IMR-90 (cell line): ENCODE measurements at places on chromosomes 16 and 17.

DNA sequence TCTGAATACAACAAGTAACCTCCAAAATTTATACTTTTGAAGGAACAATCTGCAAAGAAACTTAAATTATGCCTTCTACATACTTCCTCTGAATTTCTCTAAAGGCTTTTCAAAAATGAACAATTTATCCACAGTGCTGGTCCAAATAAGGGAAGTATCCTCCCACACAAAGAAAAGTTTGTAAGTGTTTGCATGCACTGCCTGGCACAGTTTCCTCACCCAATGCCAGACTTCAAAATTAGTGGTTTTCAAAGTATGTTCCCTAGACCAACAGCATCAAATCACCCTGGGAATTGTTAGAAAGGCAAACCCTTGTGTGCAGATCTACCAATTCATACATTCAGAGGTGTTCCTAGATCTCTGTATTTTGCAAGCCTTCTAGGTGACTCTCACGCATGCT is 82.5 kb downstream of the PCTP start:
- DNase-seq: no peak

GRCh38 chr16:74472010-74472409 is 50.7 kb upstream of the CLEC18B start:
- no peak for DNase-seq

- no peak for DNase-seq
These were observed 31.7 kb downstream of the SOCS1 start for GRCh38 chr16:11224096-11224893.

- no peak for DNase-seq
These were observed 11.6 kb upstream of the CES4A start for GRCh38 chr16:66976746-66977145.

DNA sequence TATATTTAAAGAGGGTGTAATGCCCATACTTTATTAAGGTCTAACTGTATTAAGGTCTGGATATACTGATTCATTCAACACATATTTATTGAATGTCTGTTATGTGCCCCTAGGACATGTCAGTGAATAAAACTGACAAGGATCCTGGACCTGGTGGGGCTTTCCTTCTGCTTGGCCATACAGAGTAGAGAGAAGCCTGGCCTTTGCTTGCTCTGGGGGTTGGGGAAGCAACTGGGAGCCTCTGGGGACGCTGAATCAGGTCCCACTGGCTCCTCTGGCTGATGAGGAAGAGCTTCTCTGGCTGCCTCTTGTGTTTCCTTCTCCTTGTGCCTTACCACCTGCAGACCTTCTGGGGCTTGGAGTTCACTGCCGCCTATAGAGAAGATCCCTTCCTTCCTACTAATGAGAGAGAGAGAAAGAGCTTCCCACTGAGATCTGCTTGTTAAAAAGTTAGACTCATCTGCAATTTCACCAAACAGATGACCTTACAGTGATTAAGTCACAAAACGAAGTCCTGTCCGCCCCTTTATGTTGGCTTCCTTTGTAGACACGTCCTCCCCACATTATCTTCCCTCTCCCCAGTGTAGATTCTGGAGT is 49.7 kb downstream of the MSI2 start:
- DNase-seq: no peak

GRCh38 chr16:57941016-57941664 is 29.8 kb downstream of the CNGB1 start:
- no peak for DNase-seq

DNA sequence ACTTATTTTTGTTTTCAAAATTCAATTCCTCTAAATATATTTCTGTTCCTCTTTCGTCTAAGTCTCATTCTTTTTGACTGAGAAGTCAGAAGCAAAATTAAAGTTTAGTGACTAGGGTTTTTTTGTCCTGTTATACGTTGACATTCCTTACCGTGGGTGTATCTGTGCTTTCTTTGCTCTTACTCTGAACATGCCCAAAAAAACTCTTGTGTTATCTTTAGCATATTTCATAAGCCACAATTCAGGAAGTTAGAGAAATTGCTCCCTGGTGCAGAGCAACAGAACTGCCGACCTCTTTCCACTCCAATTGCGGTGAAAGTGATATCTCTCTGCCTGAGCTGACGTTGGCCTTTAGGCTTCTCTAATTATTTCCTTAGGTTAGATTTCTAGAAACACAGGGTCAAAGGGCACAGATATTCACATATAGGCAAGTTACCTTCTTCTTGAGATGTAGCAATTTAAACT is 65.7 kb downstream of the CENPV start:
- DNase-seq: peak; percentile 87

DNA sequence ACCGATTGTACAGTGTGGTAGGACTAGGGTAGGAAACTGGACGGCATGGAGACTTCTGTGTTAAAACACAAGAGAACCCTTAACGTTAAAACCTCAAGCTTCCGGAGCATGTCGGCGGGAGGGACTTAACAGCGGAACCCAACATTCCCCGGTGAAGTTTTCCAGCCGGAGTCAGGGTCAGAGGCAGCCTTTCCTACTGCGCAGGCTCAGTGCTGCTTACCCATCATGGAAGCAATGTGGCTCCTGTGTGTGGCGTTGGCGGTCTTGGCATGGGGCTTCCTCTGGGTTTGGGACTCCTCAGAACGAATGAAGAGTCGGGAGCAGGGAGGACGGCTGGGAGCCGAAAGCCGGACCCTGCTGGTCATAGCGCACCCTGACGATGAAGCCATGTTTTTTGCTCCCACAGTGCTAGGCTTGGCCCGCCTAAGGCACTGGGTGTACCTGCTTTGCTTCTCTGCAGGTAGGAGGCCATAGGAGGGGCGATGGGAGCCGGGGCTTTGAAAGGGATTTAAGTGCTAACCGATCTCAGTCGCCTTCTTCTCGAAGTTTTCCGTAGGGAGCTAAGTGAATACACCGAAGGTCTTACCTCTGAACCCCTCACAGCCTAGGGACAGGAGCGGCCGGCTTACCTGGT is at the start of gene PIGL:
Gene PIGL (plus strand): TSS at position 209 of the 634 bp plus-strand sequence. CDS start 17 bp downstream, at position 226.
- peak; percentile 95 for DNase-seq

GRCh38 chr17:34519282-34519681 is 60.1 kb upstream of the TMEM132E start:
- no peak for DNase-seq

DNA sequence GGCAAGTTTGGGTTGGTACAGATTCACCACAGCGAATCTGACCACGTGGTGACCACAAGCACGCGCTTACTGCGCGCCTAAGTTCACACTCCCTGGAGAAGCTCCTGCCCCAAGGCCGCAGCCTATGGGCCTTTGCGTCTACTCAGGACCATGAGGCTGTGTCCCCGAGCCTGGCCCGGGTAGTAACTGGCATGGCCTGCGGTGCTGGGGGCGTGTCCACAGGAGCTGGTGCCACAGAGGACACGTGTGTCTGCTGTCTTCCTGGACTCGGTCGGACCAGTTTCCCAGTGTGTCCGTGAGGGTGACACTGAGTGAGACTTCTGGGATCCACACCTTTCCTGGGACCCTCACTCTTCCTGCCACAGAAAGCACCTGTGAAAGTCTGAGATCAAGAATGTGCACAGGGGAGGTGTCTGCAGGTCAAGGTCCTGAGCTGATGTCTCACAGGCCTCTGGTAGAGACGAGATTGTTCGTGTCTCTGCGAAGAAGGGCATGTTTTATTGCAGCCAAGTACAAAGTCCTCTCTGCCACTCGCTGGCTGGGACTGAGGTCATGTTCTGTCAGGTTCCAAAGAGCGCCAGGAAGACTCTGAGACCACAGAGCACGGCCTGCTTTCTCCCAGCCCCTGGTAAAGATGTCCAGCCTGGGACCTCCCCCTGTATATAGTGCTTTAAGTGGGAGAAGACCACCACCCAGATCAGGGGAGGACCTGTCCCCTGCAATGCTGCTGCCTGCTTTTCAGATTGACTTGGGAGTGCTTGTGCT is 25.2 kb upstream of the CAPN15 start:
- DNase-seq: no peak

- peak; percentile 11 for DNase-seq
These were observed 4.4 kb upstream of the VAC14 start for GRCh38 chr16:70805380-70805779.

GRCh38 chr17:72761431-72761830 is 331.1 kb downstream of the SLC39A11 start:
- DNase-seq: no peak

GRCh38 chr16:77674888-77675287 is 47.4 kb upstream of the NUDT7 start:
- DNase-seq: peak; percentile 80

DNA sequence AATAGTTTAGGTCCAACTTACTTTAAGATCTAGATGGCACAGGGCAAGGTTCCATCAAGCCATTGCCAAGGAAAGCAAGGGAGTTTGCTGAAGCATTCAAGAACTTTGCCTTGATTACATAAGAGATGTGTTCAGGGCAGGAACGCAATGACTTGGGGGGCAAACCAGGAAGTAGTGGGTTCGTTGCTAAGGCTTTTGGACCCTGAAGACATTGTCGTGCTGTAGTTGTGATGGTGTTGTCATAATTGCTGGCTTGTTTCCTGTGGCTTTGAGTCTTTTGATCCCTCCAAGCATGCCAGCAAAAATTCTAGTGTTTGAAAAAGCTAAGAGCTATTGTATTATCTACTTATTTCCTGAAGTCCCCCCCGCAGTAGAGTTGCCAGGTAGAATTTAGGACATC is 70.7 kb upstream of the HNF1B start:
- no peak for DNase-seq

DNA sequence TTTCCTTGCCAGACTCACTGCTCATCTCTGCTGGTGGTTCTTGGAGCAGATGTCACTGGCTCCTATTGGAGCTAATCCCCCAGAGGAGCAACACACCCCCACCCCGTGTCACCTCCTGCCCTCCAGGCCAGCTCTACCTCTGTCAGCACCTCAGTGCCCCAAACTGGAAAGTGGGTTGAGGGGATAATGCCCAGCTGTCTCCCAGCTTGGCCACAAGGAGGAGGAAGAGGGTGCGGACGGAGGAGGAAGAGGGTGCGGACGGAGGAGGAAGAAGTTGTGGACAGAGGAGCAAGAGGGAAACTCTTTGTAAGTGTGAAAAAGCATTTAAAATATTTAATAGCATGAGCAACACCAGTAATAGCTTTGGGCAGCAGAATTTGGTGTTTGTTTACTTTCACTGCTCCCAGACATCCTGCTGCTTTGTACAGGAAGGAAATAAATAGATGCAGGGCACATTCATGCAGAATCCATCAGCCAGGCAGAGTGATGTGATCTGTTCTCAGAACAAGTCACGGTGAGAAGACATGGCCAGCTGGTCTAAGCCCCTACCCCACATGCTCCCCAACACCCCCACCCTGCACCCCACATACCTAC is 82.5 kb downstream of the C17orf67 start:
- DNase-seq: no peak

DNA sequence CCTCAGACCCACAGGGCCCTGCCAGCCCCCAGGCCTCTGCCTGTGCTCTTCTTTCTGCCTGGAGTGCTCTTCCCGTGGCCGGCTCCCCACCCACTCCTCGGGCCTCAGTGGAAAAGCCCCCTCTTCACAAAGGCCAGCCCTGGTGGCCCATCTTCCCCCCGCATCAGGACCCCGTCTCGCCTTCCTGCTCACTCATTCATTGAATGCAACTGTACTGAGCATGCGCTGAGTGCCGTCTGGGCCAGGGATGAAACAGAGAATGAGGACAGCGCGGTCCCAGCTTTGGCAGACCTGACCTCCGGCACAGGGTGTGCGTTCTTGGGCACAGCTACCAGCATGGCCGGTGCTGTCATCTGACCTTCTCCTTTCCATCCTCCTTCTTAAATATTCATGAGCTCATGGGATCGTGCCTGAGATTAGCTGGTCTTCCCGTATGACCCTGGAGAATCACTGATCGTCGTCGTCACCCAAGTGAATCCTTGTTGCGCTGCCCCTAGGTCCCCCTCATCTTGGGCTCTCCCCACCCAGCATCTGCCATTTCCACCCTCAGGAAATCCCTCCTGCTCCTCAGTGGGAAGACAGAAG is 16.4 kb upstream of the OSGIN1 start:
- DNase-seq: no peak

DNA sequence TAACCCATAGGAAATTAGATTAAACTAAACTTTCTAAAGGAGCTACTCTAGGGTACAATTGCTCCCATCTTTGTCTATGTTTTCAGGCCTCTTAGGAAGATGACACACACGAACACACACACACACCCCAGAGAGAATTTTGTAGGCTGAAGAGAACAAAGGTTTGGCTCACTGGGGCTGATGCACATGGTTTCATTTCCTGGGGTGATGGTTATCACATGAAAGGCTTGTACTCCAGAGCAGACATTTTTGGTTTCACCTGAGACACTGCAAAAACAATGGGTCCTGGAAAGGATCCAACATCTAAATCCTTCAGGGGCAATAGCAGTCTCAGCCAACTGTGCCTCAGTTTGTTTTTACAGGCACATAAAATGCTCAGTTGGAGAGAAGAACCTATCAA is 62.8 kb downstream of the GRB7 start:
- DNase-seq: no peak

DNA sequence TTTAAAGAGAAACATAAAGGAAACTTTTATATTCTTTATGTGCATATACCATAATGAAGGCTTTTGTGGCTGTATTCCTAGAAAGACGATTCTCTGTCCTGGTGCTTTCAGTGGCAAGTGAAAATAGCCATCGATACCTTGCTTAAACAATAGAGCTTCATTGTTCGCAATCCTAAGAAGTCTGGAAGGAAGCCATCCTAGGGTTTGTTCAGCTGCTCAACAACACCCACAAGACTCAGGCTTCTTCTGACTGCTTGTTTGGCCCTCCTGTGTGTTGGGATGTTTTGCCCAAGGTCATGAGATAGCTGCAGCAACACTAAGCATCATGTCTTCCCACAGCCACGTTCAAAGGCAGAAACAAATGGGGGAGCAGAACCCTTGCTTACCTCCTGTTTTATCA is 36.1 kb upstream of the COX10 start:
- no peak for DNase-seq

- no peak for DNase-seq
These were observed 36.4 kb downstream of the CDR2 start for GRCh38 chr16:22337849-22338635.

DNA sequence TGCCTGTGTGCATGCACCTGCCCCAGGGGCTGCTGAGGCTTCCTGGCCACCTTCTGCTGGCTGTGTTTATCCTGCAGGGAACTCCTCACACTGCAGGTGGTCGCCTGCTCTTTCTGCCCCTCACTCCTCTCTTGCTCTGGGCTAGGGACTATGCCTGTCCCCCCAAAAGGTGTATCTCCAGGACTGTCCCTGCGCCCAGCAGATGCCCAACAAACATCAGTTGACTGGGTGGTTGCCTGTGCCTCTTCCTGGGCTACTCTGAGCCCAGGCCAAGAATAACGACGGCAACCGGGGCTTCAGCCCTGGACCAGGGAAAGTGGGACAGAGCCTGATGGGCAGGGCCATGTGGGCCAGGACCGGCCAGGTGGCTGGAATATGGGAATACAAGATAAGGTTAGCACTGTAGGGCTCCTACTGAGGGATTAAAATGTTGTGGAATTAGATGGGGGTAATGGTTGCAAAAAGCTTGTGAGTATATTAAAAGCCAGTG is 55.4 kb downstream of the VAC14 start:
- no peak for DNase-seq

GRCh38 chr17:83136156-83136555 is 56.7 kb downstream of the METRNL start:
- DNase-seq: no peak
